ENCODE measurements at places on chromosomes 6 and 20.

DNA sequence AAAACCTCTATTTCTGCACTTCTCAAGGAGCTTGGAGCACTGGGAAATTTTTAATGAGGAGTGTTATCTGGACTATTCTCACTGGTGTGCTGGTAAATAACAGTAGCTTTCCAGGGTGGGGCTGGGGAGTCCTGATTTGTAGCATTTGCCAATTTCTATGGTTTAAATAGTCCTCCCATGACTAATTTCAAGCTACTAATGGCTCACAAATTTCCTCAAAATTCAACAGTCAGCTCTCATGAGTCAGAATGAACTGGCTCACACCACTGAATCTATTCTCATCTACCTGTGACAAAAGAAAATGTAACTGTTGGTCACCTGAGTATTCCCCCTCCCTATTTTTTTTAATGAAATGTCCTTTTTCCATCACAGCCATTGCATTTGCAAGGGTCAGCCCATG is 449.6 kb downstream of the KIF16B start:
- no peak for DNase-seq

GRCh38 chr6:23522792-23523547 is 603.0 kb upstream of the NRSN1 start:
- no peak for DNase-seq

GRCh38 chr6:67680297-67680932 is 954.7 kb upstream of the ADGRB3 start:
- no peak for DNase-seq

DNA sequence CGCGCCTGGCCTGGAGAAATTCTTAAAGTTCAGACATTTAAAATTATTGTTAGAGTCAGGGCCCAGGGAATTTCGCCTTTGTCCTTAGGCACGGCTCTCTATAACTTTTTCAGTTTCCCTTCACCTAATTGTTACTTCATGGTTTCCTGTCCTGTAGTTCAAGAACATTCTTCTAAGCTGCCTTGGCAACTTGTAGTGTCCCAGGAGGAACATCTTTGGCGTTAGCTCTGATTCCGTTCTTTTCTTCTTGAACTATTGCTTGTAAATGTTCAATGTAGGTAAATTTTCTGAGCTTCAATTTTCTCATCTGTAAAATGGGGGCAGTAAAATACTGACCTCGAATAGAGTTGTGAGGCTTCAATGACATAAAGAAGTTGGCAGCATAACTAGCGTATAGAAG is 41.8 kb downstream of the TIAM2 start:
- no peak for DNase-seq

DNA sequence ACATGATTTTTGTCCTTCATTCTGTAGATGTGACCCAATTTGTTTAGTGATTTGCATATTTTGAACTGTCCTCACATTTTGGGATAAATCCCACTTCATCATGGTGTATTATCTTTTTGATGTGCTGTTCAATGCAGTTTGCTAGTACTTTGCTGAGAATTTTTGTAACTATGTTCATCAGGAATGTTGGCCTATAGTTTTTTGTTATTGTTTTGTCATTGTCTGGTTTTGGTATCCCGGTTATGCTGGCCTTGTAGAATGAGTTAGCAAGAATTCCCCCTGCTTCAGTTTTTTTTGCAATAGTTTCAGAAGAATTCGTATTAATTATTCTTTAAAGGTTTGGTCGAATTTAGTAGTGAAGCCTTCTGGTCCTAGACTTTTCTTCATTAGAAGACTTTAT is 11.9 kb downstream of the KIF25 start:
- no peak for DNase-seq

DNA sequence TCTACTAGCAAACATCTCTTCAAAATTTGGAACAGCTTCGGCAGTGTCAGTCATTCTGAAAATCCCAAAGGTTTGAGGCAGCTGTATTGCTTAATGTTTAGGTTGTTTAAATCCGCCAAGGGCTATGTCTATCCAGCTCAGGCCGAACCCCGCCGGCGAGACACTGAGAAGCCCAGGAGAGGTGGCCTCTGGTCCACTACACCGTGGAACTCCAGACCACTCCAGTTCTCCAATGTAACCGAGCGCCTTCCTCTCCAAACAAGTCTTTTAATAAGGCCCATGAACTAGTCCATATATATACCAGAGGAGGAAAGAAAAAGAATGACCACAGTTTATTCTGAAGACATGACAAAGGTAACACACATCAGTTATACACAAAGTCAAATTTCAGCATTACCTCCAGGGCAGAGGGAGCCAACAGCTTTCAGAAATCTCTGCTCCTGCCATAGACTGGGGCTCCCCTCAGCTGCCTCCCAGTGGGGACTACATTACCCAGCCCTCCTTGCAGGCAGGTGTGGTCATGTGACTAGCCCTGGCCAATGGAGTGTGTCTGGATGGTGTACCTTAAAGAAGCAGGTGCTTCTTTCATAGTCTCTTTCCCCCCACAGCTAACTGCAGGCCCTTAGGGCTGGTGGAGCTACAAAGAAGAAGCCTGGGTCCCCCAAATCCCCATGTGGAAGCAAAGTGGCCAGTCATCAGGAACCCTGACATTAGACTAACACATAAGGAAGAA is at the start of gene RAMACL:
TSS of gene RAMACL (minus strand) at position 255 of the 733 bp plus-strand sequence. CDS start at position 54, 201 bp downstream.
- DNase-seq, result peak; percentile 21

- DNase-seq, result no peak
Observed at GRCh38 chr6:169035385-169036240, 218.0 kb downstream of the THBS2 start.

DNA sequence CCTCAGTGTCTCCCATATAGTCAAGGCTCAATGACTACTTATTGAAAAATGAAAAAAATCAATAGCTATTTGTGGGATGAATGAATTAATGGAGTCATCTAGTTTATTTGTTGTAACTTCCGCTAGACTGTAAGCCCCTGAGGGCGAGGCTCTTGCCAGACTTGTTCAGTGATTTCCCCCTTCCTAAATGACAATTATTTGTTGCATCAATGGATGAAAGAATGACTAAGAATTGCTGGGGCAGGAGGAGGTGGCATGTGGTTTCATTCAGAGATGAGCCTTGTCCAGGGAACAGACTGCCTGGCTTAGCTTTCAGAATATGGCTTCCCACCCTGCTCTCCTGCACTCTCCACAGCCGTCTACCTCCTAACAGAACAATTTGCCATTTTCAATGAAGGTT is 1.1 kb upstream of the PRELID3B start:
- DNase-seq, result no peak

GRCh38 chr6:44428682-44429081 is 41.2 kb downstream of the CDC5L start:
- no peak for DNase-seq

DNA sequence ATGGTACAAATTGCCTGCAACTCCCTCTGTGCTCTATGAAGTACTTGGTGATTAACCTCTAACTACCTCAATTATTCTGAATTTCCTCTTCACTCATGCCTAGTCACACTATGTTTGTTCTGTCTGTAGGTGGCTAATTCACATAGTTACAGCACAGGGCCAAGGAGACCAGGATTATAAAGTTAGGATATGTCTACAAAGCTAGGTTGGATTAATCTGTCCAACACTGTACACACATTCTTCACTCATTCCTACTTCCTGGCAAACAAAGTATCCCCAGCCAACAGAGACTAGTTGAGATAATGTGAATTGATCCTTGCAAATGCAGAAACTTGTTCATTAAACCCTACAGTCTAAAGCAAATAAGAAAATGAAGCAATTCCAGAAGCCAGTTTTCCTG is 269.8 kb downstream of the HACE1 start:
- no peak for DNase-seq

- peak; percentile 33 for DNase-seq
Observed at GRCh38 chr6:159941286-159942113, 27.4 kb upstream of the IGF2R start.

- DNase-seq, result no peak
Observed at GRCh38 chr6:144606083-144606482, 320.9 kb downstream of the UTRN start.

DNA sequence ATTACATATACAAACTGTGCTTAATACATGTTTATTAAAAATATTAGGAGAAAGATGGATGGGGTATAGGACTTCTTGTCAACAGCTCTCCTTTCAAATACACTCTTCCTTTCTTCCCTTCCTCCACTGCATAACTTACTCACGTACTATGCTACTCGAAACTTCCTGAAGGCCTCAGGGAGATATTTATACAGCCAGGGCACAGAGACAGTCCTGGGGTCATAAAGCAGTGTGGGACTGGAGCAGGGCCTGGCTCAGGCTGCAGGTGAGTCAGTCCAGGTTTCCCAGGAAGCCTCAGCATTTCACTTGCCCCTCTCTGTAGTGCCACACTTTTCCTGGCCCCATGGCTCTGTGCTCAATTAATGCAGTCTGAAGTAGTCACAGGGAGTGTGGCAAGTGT is 157.0 kb downstream of the UBE3D start:
- no peak for DNase-seq

GRCh38 chr20:10653599-10654249 is 20.1 kb downstream of the JAG1 start:
- no peak for DNase-seq

- no peak for DNase-seq
Observed at GRCh38 chr6:169589699-169590257, 112.1 kb downstream of the WDR27 start.

GRCh38 chr6:156854466-156855161 is 77.4 kb downstream of the ARID1B start:
- no peak for DNase-seq

GRCh38 chr6:33008944-33009861 is at the start of gene HLA-DOA:
HLA-DOA (minus strand) TSS chr6:33009591.
- DNase-seq, result no peak

DNA sequence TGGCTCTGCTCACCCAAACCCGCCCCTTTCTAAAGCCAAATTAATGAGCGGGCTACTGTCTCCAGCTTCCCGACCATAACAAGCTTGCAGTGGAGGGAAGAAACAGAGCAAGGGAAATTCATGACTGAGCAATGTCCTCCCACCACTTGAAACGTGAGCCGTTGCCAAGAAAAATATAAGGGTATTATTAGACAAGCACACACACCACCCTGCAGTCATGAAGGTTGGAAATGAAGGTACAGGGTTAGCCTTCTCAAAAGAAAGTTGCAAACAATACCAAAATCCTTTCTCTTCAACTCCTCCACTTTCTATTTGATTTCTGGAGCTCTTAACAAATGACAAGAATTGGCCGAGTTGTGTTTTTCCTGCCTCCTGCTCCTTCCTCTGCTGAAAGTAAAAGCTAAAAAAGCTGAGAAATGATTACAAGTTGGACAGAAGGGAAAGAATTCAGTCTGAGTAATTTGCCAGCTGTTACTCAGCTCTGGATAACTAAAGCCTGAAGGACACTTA is 151.1 kb upstream of the B3GAT2 start:
- DNase-seq, result no peak

DNA sequence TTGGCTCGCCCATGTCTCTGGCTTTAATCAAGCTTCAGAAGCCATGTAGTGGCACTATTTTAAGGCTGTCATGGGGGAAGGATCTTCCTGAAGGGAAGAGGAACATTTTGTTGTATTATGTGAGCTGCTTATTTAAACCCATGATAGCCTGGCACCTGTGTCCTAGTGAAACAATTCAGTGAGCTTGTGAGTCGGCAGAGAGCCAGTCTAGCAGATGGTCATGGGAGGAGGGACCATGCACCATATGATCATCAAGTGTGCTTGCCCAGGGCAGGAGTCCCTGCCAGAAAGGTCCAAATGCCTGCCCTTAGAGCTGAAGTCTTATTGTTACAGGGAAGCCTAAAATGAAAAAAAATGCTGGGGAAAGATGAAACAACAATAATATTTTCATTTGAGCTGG is 132.9 kb downstream of the PRDM13 start:
- no peak for DNase-seq

- DNase-seq, result no peak
Observed at GRCh38 chr20:53001498-53002301, 29.5 kb downstream of the TSHZ2 start.

GRCh38 chr6:52262620-52263344 is 18.5 kb upstream of the IL17F start:
- DNase-seq, result no peak

DNA sequence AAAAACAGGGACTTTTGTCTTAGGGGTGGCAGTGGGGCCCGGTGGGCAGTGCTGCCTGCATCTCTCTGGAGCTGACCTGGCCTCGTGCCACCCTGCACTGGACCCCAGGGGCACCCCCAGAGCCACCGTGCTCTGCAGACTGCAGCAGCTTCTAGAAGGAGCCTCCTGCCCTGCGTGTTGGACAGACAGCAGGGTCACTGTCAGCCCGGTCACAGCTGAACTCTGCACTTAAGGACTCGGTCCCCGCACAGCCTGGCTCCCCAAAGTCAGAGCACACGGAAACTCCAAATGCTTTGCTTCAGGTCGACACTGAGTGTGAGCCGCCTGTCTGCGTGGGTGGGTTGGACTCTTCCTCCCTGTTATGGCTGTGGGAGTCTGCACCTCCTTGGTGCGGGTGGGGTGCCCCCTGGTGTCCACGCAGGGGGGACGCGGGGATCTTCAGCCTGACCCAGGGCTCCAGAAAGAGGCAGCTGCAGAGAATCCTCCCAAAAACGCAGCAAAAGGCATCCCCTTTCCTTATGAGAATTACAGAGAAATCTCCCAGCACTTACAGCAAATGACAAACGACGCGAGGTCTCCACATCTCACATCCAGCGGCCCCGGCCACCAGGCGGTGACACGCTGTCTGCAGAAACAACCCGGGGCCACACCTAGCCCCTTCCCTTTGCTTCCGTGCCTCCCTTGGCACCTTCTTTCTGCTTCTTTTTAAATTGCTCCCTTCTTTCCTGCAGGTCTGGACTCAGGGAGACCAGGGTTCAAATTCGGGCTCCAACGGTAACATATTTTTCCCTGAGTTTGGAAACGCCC is 36.3 kb upstream of the DACT2 start:
- no peak for DNase-seq

DNA sequence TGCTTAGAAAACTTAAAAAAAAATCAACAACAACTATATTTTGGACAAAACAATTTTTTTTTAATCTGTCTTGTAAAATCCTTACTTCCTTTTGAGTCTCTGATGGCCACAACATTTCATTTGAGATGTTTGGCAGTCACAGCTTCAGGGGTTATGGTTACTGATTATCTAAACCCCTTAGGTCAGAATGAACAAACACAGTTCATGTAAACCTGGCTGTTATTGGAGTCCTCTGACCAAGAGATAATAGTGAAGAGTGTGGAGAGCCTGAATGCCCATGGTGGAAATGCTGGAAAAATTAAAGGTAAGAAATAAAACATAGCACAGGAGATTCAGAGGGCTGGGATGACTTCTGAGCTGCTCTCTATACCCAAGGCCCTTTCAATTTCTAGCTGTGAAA is 38.2 kb downstream of the TMX4 start:
- no peak for DNase-seq

DNA sequence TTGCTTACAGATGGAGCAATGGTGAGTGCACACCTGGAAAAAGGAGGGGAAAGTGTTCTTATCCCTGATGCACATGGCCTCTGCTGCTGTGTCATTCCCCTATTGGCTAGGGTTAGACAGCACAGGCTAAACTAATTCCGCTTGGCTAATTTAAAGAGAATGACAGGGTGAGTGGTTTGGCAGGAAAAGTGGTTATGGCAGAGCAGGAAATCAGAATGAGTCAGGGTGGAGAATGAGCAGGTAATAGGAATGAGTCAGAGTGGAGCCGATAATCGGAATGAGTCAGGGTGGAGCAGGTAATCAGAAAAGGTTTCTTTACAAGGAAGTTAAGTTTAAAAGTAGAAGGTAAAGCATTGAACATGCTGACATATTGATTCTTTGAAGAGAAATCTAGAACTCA is 355.5 kb upstream of the HTR1E start:
- no peak for DNase-seq

GRCh38 chr6:163951326-163951725 is 536.8 kb downstream of the QKI start:
- no peak for DNase-seq

GRCh38 chr6:93915961-93916360 is 496.6 kb upstream of the EPHA7 start:
- no peak for DNase-seq

- no peak for DNase-seq
Observed at GRCh38 chr20:38083338-38084048, 49.9 kb downstream of the RPRD1B start.

- DNase-seq, result no peak
Observed at GRCh38 chr6:53523511-53524454, 21.1 kb downstream of the GCLC start.

Measured in activated CD4-positive, alpha-beta T cell treated with anti-CD3 and anti-CD28 coated beads, Interleukin-2, amount 50 U/mL, for 24 hours (primary cell).